ENCODE measurements at places on chromosomes 12 and 14.

GRCh38 chr12:45329238-45329637 is 113.3 kb downstream of the ANO6 start:
- DNase-seq, result no peak

DNA sequence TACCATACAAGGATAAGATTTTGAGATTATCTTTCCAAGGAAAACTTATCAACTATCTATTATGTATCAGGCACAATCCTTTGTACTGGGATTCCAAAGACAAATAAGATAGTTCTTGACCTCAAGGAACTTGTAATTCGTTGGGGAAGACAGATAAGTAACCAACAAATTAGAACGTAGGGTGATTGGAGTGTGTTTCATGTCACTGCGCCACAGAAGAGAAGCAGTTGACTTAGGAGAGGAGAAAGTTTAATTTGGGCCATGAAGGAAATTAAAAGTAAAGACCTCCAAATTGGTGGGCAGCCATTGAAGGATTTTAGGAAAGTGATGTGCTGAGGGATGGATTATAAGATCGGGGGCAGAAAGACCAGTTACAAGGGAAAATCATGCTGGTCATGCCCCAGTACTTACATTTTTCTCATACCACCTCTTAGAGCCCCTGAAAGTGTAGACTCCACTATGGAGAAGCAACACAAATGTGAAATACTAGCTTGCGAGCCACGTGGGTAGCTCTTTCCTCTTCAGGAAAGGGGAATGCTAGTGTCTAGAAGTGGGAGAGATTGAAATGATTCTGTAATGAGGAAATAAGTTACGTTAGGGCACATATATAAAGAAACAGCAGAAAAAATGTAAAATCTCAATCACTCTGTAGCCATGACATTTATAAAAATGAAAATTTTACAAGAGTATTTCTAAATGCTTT is 148.7 kb downstream of the ETV6 start:
- DNase-seq, result no peak

GRCh38 chr12:128267651-128268378 is 845 bp downstream of the TMEM132C start:
- no peak for DNase-seq

DNA sequence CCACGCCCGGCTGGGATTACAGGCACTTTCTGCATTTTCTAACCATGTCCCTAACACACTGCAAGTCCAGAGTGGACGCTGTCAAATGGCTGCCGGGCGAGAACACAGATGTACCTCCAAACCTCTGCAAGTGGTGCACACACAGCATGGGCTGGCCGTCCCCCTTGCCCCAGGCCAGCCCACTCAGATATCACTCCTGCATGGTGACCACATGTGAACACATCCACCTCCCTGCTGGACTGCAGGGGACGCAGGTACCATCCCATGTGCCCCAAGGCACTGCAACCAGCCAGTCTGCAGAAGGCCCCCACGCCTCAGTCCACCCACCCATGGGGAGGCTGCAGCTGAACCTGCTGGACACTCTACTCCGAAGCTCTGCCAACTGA is 14.0 kb downstream of the BRF1 start:
- no peak for DNase-seq

DNA sequence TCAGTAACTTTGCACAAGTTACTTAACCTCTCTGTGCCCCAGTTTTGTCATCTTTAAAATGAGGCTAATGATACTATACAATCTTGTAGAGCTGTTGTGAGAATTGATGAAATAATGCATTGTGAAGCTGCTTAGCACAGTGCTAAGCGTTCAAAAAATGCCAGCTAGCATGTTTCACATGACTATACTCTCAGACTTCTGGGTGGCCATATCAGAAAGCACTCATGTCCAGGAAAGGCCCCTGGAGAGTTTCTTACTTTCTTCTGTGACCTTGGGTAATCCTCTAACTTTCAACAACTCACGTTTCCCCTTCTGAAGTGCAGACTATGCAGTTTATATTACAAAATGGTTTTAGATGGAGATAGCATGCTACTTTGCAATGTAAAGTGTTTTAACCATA is 68.1 kb downstream of the TPH2 start:
- DNase-seq, result no peak

DNA sequence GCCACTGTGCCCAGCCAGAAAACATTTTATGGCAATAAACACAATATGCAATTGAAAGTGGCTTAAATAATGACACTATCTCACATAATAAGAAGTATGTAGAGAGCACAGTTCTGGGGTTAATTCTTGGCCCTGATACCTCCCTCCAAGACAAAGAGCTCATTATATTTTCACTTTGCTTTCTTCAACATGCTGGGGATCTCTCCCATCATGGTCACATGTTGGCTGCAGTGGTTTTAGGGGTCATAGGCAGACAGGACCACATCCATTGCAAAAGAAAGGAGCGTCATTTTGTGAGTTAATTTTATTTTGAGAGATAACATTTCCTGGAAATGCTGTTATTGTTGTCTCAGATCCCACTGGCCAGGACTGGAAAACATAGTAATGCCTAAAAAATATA is 8.3 kb upstream of the SLC38A2 start:
- DNase-seq, result no peak

- DNase-seq, result no peak
Measured at GRCh38 chr12:109968032-109968420, 28.1 kb downstream of the GIT2 start.

GRCh38 chr12:12716151-12716792 is 896 bp upstream of the CDKN1B start:
- no peak for DNase-seq

DNA sequence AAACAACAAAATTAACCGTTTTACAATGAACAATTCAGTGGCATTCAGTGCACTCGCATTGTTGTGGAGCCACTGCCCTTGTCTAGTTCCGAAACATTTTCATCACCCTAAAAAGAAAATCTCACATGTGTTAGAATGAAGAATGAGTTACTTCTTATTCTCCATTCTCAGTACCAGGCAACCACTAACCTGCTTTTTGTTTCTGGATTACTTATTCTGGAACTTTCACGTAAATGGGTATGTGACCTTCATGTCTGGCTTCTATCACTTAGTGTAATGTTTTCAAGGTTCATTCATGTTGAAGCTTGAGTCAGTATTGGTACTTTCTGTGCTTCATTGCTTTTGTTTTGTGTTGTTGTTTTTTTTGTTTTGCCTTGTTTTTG is 15.6 kb downstream of the RCOR1 start:
- DNase-seq, result no peak

DNA sequence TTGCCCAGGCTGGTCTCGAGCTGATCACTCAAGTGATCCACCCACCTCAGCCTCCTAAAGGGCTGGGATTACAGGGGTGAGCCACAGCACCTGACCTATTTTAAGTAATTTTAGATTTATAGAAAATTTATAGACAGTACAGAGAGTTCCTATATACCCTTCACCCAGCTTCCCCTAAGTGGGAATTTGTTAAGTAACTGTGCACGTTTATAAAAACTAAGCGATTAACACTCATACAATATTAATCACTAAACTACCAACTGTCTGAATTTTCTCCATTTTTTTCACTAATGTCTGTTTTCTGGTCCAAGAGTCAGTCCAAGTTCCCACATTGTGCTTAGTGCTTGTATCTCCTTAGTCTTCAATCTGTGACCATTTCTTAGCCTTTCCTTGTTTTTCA is 5.5 kb downstream of the IL31 start:
- no peak for DNase-seq

DNA sequence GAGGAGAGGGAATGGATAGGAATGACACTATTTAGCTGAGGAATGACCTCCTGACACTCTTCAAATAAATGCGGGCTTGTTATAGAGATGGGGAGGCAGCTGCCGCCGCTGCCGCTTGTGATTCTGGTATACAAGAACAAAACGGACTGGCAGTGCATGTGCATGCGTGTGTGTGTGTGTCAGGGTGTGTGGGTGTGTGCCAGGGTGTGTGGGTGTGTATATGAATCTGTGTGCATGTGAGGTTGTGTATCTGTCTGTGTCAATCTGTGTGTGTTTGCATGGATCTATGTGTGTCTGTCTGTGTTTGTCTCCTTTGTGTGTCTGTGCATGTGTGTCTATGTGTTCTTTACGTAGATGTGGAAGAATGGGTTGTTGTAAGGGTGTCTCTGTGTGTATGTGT is 26.0 kb upstream of the LHX5 start:
- DNase-seq, result no peak

DNA sequence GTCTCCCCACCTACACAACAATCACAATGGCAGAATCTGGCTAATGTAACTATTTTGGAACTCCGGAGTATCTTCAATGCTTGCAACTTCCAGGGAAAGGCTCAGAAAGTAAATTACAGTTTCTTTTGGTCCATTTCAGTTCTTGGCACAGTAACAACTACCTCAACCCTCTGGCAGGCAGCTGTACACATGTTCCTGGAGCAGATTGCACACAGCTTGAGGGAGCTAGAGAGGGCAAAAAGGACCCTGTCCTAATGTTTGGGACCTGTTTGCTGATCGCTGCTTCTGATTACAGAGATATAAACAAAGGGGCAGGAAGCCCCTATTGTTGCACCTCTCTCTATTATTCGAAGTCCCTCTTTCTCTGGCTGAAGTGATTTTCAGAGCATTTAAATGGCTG is 35.2 kb upstream of the SLC38A1 start:
- DNase-seq, result no peak

GRCh38 chr14:31291210-31291609 is 83.6 kb upstream of the HECTD1 start:
- no peak for DNase-seq

- no peak for DNase-seq
Measured at GRCh38 chr14:87492561-87492960, 500.4 kb downstream of the GALC start.

DNA sequence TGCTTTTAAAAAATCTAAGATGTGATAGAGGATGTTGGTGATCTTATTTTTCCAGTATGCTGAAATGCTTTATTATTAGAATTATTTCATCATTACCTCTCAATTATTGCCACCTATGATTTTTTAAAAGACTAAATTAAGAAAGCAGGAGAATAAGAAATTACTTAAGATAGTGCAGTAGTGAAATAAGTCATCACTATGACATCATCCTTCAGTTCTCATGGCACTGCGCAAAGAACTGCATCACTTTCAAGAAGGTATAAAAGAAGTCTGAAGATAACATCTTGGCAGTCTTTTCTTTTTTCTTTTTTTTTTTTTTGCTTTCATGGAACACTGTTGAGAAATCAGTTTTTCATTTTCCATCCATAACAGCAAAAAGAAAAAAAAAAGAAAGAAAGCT is 24.4 kb downstream of the NT5DC3 start:
- DNase-seq, result no peak

GRCh38 chr12:91203610-91204009 is 21.0 kb upstream of the DCN start:
- no peak for DNase-seq

DNA sequence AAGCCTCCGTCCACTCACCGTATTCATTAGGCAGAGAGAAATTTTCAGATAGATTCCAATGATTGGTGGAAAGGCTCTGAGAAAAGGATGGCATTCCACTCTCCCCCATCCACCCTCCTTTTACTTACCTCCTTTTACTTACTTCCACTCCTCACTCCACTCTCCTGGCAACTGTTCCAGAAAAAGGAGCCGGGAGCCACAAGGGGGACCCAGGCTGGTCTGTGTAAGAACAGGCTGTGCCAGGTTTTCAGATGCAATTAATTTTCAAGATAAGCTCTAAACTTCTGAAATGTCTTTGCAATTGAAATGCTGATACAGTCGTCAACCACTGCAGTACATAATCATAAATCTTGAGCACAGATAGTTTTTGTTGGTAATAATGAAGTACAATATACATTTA is 248.8 kb downstream of the ANO6 start:
- DNase-seq, result no peak

DNA sequence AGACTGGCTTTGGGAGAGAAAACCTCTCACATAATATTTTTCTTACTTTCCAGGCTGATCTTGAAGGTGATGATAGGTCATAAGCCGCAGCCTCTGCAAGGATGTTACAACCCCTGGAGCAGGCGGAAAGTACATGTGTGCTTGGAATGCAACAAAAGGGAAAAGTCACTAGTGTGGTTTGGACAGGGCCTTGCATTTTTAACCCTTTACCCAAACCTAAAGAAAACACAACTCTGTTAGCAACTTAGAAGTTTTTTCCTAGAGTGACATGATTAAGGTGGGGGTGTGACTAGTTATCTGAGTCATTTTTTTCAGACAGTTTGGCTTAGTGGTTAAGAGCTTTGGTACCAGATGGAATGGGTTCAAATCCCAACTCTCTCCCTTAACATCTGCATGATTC is 97.0 kb downstream of the TMEM30B start:
- no peak for DNase-seq

GRCh38 chr14:64787619-64788018 is 83.4 kb downstream of the PLEKHG3 start:
- DNase-seq, result no peak

- DNase-seq, result no peak
Measured at GRCh38 chr14:52391881-52392615, 77.9 kb downstream of the PTGER2 start.

GRCh38 chr12:26841085-26841484 is 8.1 kb upstream of the ITPR2 start:
- DNase-seq, result no peak

GRCh38 chr12:43621262-43621661 is 69.3 kb upstream of the ADAMTS20 start:
- no peak for DNase-seq

GRCh38 chr14:77620222-77620870 is 3.9 kb upstream of the SPTLC2 start:
- no peak for DNase-seq

DNA sequence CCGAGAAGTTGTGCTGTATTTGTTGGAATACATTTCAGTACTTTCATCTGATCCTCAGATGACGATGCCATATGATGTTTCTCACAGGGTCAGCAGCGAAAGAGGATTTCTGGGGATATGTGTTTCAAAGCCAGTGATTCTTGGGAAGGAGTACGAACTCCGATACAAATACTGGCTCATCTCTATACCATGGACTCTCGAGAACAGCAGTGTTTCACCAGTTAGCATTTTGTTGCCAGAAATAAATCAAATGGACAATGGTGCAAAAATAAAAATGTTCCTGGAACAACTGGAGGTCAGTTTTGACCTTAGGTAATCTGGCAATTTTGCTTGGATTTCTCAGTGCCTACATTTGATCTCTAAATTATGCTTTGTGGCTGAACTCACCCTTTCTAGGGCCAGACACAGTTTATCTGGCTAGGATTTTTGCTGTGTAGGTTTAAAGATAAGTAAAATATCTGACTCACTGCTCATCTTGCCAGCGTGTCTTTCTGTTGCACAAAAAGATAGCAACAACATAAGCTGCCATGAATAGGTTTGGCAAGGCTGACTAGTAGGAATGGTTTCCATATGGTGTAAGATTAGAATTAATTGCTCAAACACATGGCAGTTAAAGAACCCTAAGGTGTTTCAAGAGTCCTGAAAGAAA is 11.0 kb upstream of the MGP start:
- DNase-seq, result no peak

DNA sequence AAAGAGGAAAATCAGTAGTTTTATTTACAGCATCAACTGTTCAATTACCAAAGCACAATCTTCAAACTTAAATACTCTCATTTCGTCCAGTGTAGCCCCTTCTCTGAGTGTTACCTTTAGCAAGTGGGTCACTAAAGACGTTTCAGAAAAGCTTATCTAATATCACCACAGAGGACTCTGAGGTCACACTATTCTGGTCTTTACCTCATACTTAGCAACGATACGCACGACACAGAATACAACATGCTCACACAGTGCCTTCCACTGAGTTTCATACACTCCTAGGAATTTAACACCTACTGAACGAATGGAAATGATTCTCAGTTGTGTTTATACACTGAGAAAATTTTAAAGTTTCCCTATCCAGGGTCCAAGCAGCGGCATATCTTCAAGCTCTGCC is 2.0 kb downstream of the SYT10 start:
- no peak for DNase-seq

- no peak for DNase-seq
Measured at GRCh38 chr14:77324816-77325745, 4.2 kb downstream of the GSTZ1 start.
